Left ventricle myocardium superior (tissue), 1 donor: ENCODE measurements at places on chromosomes 16 and 17.

GRCh38 chr17:62673614-62674362 is 46.3 kb downstream of the MRC2 start:
- DNase-seq = no peak

DNA sequence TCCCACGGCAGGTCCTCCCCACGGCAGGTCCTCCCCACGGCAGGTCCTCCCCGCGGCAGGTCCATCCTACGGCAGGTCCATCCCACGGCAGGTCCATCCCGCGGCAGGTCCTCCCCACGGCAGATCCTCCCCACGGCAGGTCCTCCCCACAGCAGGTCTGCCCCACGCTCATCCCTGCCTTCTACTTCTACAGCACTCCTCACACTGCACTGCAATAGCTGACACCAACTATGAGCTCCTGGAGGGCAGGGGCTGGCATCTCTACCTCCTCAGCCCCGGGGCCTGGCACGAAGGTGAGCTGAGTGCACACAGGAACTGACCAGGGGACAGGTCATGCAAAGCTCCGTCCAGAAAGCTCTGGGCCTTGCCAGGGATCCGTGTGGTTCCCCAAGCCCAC is 45.3 kb downstream of the RPH3AL start:
- DNase-seq = peak; percentile 24

- DNase-seq = no peak
These were observed 12.7 kb upstream of the NSMCE1 start for GRCh38 chr16:27281243-27281642.

DNA sequence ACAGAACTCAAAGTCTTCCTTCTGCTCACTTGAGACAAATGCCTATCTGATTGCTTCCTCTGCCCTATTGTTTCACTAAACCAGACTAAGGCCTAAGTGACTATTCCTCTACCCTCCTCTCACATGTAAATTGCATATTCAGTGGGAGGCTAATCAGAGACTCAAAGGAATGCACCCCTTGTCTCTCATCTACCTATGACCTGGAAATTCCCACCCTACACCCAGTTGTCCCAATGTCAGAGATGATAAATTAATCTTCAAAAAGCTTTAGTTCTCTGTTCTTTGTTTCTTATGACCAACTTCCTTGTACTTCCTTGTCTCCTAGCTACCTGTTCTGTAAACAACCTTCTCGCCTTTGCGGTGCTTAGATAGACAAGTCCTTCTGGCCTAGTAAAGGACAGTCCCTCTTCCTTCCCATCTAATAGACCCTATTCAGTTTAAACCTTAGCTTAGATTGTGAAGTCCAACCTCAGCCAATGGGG is 76.0 kb downstream of the EMP2 start:
- DNase-seq = no peak

DNA sequence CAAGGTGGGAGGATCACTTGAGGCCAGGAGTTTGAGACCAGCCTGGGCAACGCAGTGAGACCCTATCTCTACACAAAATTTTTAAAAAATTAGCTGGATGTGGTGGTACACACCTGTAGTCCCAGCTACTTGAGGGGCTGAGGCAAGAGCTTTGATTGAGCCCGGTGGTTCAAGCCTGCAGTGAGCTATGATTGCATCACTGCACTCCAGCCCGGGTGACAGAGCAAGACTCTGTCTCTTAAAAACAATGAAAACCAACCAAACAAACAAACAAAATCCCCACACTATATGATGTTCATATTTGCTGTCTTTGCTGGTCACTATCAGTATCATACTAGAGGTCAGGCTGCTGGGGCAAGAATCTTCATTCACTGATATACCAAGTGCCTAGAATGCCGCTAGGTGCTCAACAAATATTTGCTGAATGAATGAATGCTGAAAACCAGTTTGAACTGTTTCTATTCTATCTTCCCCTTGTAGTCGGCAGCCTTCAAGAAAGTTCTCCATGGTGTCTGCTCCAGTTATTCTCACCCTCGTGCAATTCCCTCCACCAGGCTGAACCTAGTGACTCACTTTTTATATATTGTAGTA is 127.0 kb downstream of the IRX3 start:
- DNase-seq = no peak
